ENCODE measurements at places on chromosomes 2 and 18.

GRCh38 chr2:33292981-33293595 is 183.4 kb upstream of the RASGRP3 start:
- DNase-seq: no peak

- DNase-seq: no peak
These were observed 999.6 kb downstream of the SUCLG1 start for GRCh38 chr2:83459456-83459855.

- DNase-seq: no peak
These were observed 49.9 kb downstream of the FAM210A start for GRCh38 chr18:13676471-13676870.

GRCh38 chr2:80364524-80365212 is 60.1 kb upstream of the LRRTM1 start:
- DNase-seq: no peak

DNA sequence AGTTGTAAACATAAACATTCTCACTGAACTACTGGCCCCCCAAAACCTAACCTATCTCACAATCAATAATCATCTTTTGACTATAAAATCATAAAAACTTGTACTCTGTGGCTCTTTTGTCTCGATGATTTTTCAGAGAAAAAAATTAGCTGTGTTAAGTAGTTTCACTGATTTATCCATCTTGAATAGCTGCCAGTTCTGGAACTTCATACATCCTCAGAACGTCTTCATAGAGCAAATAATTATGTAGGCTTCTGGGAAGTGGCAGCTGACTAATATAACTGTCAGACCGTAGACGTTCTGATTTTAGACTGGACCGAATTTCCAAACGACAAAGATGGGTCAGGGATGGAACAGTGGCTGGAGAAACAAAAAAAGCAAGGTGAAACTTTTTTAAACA is 97.3 kb upstream of the CHAC2 start:
- no peak for DNase-seq

- DNase-seq: no peak
These were observed 205.8 kb downstream of the ZBTB7C start for GRCh38 chr18:48203288-48203945.

DNA sequence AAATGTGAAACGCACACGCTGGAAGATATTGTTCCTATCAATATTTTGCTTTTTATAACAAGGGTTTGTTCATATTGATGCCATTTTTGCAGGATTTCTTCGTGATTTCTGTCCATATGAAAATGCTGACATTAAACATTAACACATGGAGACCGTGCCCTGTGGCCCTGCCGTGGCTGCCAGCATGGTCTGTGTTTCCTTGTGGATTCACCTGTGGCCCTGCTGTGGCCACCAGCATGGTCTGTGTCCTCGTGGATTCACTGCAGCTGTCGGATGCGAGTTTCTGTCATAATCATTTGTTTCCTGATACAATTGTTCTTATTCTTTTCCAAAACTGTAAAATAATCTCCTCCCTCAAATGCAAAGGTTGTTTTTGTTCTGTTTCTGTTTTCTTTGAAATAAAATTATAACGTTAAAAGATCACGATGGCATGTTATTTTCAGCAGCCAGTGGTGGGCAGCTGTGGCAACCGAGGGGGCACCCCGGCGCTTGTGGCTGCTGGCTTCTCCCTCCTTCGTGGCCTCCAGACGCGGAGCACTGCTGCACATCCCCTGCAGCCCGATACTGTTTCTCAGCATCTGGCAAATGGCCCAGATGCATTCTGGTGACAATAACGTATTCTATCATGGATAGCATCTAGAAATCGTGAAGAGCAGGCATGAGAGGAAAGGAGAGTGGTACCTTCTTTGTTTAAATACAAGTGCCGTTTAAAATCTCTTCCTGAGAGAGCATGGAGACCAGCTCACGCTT is 143.5 kb downstream of the PTGR3 start:
- no peak for DNase-seq

GRCh38 chr18:8707556-8708300 is 2.4 kb downstream of the MTCL1 start:
- no peak for DNase-seq

DNA sequence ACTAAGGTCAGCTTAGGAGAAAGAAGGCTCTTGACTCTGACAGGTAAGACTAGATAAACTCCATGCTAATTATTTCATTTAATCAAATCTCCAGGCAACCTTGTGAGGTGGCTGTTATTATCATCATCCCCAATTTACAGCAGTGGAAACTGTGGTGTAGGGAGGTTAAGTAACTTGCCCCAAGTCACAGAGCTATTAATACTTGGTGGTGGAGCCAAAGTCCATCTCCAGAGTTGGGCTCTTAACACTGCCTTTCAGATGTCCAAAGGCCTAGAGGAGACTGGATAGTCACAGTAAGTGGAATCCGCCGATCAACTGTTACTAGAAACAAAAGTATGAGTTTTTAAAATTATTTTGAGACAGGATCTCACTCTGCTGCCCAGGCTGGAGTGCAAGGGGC is 46.6 kb upstream of the SP3 start:
- no peak for DNase-seq

- peak; percentile 48 for DNase-seq
These were observed 529.1 kb upstream of the HNMT start for GRCh38 chr2:137435162-137435561.

DNA sequence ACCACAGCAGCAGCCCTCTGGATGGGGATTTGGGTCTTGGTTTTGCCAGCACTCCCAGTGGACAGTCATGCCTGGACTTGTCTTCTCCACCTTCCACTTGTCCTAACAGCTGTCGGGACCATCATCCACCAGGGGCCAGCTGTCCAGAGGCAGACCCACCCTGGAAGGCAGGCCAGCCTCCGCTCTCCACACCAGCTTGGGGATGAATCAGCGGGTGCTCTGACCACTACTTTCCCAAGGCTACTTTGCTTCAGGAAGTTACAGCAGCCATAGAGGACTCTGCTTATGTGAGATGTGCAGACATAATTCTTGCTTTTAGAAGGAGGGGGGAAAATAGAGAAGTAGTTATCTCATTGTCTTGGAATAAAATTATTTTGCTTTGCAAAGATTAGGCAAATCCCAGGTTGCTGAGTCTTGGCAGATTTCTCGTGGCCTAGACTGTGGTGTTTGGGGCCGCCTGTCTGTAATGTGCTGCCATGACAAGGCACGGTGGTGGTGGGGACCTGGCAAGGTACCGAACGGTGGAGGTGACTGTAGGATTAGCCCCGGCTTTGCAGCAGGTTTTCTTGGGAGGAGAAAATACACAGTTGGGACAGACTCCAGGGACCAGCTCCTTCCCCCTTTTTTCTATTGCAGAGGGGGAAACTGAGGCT is 148.7 kb downstream of the AGAP1 start:
- no peak for DNase-seq

DNA sequence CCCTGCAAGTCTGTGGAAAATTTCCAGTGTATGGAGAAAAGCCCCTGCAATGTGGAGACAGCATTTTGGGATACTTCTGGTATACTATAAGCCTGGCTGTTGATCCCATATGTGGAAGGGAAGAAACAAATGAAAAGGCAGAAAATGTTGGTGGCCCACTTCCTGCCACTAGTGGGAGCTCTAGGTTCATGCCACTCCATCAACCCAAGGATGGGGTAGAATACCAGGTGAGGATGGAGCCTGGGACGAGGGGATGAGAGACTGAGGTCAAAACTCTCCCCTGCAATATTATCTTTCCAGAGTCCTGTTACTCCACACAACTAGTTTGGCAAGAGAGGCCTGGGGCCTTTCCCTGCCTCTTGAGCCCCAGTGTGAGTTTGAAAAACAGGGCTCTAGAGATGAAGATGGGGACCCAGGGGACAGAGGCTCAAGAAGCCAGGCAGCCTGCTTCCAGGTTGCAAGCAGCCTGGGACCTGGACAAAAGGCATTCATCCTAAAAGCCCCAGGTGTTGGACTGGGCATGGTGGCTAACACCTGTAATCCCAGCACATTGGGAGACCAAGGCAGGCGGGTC is 31.9 kb downstream of the BMP10 start:
- no peak for DNase-seq

- no peak for DNase-seq
These were observed 18.6 kb downstream of the VRK2 start for GRCh38 chr2:58065248-58065647.

DNA sequence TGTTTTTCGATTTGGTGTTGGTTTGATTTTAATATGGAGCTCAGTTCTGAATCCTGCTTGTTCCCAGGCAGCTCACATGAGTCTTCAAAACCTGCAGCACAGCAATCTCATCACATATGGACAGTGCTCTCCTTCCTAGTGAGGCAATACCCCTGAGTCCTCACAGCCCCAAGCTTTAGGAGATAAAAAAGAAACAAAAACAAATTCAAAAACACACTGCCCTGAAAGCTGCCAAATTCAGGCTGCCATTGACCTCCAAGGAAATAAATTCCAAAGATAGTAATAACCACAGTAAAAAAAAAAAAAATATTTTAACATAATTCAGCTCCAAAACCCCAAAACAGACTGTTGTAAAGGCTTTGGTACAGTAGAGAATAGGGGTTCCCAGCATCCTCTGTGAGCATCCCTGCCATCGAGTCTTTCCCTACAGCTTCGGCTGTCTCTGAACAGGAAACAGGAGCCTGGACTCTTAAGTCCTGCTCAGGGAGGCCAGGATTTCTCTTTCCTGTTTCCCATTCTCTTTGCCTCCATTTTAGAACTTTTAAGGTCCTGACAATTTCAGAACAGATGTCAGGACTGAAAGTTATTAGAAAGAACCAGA is 14.7 kb upstream of the SP3 start:
- no peak for DNase-seq

DNA sequence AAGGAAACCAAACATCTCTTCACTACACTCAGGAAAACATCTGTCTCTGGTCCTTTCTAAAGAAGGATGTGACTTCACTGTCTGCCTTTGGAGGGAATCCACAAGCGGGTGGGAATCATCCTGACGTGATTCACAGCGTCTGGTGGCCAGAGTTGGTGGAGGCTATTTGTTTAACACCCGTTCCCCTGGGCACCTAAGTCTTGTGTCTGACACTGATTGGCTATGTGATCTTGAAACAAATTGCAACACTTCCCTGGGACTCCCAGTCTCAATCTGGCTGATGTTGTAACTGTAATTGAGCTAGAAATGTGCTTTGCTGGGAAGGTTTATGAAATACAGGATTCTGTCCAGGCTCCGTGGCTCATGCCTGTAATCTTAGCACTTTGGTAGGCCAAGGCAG is 28.8 kb upstream of the SIX3 start:
- DNase-seq: no peak

DNA sequence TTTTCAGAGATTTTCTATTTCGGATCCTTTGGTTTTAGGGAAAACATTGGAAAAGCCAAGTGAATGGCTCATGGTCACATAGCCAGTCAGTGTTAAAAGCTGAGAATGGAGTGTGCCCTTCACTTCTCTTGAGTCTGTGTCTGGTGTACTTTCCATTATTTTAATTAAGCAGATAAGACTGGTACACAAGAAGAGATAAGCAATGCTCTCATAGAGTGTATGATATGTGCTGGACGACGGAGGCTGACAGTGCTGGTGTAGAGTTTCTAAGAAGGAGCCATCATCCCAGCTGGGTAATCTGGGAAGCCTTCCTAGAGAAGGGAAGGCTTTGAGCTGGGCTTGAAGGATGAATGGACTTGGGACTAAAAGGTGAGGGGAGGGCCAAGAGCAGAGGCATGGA is 93.3 kb downstream of the SPTBN1 start:
- DNase-seq: no peak

DNA sequence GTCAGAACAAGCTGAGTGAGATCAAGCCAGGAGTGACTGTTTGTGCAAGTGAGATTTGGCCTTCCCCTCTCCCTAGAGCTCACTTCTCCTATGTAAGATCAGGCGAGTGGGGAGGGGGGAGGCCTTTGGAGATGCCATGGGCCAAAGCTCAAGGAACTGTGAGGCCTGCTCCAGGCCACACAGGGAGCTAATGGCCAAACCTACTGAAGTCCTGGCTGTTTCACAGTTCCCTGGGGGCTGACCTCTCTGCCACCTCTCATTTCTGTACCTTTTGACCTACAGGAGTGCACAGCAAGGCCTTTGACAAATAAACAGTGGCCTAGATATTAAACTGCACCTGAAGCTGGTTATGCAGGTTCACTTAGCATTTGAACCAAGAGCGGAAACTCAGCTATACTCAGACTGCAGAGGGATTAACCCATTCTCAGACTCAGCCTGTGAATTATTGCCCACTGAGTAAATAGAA is 235.0 kb upstream of the NT5C1B start:
- DNase-seq: no peak

GRCh38 chr2:209496586-209496982 is 72.7 kb downstream of the MAP2 start:
- peak; percentile 46 for DNase-seq

- DNase-seq: no peak
These were observed 167.4 kb downstream of the RNF144A start for GRCh38 chr2:7084601-7085000.

DNA sequence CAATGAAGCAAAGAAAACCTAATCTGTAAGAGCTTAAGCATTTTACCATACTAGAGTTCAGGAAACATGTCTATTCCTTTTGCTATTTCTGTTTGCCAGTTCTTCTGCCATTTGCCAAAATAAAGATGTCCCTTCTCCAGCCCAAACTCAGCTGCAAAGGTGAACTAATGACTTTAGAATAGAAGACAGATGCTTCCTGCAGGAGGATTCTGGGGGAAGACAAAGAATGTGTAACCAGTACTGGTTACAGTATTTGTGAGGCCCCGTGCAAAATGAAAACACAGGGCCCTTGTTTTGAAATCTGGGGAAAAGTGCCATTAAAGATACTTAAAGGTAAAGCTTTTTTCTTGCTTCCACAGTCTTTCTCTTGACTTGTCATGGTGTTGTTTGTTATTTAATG is 34.3 kb upstream of the MTX2 start:
- no peak for DNase-seq

GRCh38 chr18:62745089-62745751 is 29.9 kb downstream of the PHLPP1 start:
- no peak for DNase-seq

DNA sequence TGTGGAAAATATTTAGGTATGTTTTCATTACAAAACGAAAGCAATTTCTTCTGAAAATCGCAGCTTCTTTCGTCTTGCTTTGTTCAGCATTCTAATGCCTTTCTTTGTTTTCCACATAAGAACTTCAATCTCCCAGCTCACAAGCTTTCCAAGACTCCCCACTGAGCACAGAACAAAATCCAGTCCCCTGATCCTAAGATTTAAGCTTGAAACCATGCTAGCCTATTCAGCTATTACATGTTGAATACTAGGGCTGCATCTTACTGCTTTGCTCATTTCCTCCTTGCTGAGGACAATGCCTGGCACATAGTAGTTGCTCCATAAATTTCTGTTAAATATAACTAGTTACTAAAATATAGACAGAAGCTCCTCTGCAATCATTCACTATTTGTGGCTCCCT is 160.6 kb downstream of the GALNT3 start:
- DNase-seq: no peak

All from retinal pigment epithelial cell (primary cell).